SW 1271 (cell line): ENCODE measurements at places on chromosomes 5 and 9.
A peak's percentile ranks its signal among the peaks of the same experiment; 100 is the strongest.

DNA sequence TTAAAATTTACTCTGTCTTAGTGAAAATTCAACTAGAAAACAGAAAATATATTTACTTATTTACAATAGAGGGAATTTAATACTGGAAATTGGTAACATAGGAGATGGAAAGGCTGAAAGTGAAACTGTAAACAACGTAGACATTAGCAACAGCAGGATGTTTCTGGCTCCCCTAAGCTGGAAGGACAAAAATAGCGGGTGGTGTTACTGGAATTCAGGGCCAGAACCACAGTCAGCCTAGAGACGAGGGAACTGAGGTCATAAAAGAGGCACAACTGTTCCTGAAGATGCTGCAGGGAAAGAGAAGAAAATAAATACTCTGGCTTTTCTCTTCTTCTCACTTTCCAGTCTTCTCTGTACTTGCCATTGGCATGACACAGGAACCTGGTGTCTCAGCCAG lies 80.4 kb upstream of the NIPBL start:
- DNase-seq, result no peak

DNA sequence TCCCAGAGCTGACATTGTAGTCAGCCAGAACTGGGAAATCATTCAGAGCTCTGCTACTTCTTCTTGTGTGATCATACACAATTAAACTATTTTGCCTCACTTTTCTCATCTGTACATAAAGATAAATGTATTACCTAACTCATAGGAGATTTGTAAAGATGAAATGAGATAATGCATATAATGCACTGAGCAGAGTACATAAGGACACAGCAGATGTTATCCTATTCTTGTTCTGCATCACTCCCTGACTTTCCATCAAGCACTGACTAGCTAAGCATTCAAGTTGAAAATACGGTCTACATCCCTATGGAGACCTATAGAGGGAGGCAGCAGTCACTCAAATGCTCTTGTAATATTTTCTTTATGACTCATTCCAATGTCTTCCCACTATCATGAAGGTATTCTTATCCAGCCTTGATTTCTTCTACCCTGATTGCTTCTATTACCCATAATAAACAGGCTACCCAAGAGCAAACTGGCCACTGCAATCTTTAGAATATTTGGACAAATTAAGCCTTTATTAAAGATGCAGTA lies 16.3 kb upstream of the PRR16 start:
- DNase-seq, result no peak

GRCh38 chr5:11174591-11174990 lies 413.6 kb upstream of the DAP start:
- no peak for DNase-seq

GRCh38 chr5:43171926-43172325 lies 20.1 kb upstream of the NIM1K start:
- no peak for DNase-seq

DNA sequence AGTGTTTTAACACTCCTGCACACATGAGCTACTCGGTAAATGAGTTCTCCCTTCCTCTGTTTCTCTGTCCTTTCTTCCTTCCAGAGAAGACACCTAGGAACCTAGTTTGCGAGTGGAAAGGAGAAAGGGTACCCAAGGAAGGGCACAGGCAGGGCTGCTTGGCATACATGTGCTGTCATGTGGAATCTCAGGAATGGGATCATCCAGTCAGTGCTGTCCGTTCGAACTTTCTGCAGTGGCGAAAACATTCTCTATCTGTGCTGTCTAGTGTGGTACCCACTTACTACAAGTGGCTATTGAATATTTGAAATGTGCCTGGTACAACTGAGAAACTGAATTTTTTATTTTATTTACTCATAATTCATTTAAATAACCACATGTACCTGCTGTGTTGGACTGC lies 28.0 kb downstream of the NLN start:
- no peak for DNase-seq

DNA sequence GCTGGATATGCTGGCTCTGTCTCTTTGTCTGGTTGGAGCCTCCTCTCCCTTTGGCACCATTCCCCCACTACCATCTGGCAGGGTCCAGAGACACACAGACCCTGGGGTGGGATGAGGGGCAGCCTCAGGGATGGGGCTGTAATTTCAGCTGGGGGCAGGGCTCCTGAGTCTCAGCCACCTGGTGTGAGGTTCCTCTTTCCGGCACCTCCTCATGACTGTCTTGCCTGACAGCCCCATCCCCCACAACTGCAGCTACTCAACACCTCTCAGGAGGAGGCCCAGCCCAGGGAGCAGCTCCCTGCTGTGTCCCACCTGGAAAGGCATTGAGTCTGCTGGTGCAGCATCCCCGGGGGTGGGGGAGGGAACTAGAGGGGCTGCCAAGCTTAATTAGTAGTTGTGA lies 11.7 kb upstream of the RPS14 start:
- DNase-seq, result no peak

DNA sequence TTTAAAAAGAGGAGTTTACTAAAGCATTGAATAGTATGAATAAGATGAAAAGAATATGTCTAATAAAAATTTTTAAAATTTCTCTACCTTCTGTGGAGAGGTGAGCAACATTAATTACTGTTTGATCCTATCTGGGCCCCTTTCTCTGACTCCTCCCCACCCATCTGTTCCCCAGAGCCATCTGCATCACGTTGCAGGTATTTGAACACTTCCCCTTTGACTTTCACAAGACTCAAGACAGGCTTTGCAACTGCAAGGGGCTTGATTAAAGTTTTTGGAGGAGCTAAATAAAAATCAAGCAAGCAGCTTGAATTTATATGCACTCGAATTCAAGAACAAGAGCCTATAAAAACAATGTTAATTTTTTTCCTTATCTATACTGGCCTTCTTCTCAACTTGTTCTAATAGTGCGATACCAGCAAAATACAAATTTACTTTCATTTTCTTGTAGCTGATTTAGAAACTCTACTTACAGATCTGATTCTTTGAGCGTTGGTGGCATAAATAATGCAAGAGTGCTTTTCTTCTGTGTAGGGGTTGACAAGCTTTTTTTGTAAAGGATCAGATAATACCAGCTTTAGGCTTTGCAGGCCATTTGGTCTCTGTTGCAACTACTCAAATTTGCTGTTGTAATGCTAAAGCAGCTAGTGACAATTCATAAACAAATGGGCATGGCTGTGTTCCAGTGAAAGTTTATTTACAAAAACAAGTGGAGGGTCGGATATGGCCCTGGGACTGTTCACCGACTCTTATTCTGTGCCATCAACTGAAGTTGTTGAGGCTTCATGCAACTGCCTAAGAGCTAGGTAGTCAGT lies 21.2 kb downstream of the TXNDC8 start:
- no peak for DNase-seq

GRCh38 chr9:5040730-5041389 lies 55.8 kb downstream of the JAK2 start:
- DNase-seq, result no peak

GRCh38 chr5:158881091-158881880 lies 218.4 kb downstream of the EBF1 start:
- DNase-seq, result no peak

GRCh38 chr9:96494215-96494800 lies 44.3 kb downstream of the HABP4 start:
- DNase-seq, result no peak

GRCh38 chr9:127200106-127200862 lies 64.3 kb upstream of the GARNL3 start:
- no peak for DNase-seq

GRCh38 chr9:69180670-69181069 lies 6.6 kb downstream of the TJP2 start:
- DNase-seq, result peak; percentile 83

GRCh38 chr9:104841601-104842141 lies 77.7 kb downstream of the NIPSNAP3B start:
- no peak for DNase-seq

GRCh38 chr9:70043689-70044489 lies at the start of gene MAMDC2:
Gene MAMDC2 (plus strand): TSS chr9:70043848. CDS start chr9:70044198, 350 bp downstream.
- DNase-seq, result no peak

- DNase-seq, result peak; percentile 83
Observed at GRCh38 chr5:139262742-139263445, 30.6 kb upstream of the MATR3 start.

- DNase-seq, result no peak
Observed at GRCh38 chr5:35331956-35332950, 102.0 kb upstream of the PRLR start.

DNA sequence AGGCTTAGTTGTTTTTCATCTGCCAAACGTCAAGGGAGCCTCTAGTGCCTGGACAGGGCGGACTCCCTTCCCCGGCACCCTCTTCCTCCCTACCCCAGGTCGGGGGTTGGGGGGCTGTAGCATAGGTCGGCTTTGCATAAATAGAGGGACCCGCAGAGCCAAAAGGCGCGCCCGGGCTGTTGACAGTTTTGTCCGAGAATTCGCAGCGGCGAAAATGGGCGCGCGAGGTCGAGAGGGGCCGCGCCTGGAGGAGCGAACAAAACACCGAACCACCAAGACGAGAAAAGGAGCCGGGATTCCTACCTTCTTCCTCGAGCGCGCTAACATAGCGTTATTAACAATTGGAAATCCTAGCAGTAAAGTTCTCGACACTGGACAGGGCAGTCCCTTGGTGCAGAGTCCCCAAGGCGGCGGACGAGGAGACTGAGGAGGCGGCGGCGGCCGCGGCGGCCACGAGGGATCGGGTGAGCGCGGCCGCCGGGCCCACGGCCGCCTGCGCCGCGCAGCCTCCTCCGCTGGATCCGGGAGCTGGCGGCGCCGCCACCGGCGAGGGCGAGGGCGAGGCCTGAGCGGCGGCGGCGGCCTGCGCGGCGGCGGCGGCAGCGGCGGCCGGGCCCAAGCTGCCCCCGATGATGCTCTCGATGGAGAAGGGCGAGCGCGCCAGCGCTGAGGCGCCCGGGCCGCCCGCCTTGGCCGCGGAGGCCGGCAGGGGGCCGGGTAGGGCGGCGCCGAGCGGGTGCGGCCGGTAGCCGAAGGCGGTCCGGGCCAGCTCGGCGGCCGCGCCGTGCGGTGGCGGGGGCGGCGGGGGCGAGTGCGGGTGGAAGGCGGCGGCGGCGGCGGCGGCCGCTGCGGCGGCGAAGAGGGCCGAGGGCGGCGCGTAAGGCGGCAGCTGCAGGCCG lies 1.7 kb downstream of the FOXD1 start:
- no peak for DNase-seq

DNA sequence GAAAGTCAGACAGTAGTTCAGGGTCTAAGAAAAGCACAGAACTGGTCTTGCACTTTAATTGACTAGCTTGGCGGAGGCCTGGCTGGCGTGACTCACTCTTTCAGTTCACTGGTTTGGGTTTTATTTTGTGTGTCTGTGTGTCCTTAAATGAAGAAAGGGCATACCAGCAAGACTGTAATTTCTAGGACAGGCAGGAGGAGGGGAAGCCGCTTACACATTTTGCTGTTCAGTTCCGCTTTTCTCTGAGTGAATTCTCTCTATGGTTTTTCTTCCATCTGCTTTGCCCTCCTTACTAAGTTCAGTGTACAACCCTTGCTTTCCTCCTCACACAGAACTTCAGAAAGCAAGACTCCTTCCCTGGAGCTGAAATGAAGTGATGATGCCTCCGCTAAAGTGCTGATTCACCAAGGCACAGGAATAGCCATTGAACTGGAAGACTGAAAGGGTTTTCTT lies 150.8 kb downstream of the MEF2C start:
- no peak for DNase-seq

- DNase-seq, result no peak
Observed at GRCh38 chr5:36378551-36378950, 76.8 kb upstream of the RANBP3L start.

DNA sequence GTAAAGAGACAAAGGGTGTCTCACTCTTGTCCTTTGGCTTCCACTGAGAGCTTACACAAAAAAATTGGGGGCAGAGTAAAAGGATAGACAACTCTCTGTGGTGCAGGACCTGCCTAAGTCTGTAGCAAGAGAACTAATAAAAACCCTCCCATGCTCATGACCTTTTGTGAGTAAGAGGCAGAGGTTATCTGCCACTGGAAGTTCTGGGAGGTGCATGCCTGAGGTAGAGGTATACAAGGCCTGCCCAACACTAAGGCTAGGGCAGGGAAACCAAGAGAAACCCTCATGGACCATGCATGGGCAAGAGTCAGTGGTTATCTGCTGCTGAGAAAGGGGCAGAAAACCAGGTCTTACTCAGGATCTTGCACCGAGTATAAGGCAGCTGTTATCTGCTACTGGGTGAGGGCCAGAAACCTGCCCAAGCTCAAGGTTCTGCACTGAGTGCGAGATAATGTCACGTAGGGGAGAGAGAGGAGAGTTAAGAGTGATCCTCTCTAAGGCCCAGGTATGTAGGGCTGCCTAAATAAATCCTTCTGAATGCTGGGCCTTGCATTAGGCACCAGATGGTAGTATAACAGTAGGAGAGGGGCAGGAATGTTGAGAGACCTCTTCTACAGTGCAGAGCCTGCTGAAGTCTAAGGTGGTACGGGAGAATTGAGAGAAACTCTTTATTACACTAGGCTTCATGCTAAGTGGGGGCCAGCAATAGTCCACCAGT lies 143.4 kb downstream of the MACROH2A1 start:
- DNase-seq, result no peak

DNA sequence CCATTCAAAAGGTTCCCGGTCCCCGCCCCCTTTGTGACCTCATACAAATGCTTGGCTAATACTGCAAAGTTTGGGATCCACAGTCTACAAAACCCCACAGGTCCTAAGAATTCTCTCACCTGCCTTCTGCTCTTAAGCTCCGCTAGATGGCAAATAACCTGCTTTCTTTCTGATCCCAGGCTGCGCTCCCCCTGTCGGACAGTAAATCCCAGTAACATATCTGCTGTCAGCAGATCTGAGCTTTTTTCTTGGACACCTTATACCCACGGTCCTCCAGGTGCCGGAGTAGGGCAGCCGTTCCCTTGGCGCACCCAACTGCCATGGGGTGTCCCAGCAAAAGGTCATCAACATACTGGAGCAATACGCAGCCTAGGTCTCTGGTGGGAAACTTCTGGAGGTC lies 39.0 kb upstream of the PPP1R26 start:
- DNase-seq, result no peak

DNA sequence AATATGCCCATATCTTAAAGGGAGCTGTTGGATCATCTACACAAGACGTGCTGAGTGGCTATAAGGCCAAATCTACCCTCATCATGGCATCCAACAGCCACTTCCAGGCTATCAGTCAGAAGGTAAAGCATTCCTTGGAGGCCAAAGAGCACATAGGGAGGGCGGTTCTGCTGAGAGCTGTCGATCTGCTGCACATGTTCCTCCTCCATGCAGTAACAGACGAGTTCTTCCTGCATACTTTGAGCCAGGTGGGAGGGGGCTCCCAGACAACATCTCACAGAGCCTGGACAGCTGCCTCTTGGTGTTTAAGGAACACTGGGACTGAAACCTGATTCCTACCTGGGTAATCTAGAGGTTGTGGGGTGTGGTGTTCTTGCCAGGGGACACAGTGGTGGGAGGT lies 93.3 kb upstream of the RAI14 start:
- no peak for DNase-seq

- no peak for DNase-seq
Observed at GRCh38 chr5:74167206-74167929, 473.2 kb downstream of the ENC1 start.
